ENCODE measurements at places on chromosomes 12 and 14.

DNA sequence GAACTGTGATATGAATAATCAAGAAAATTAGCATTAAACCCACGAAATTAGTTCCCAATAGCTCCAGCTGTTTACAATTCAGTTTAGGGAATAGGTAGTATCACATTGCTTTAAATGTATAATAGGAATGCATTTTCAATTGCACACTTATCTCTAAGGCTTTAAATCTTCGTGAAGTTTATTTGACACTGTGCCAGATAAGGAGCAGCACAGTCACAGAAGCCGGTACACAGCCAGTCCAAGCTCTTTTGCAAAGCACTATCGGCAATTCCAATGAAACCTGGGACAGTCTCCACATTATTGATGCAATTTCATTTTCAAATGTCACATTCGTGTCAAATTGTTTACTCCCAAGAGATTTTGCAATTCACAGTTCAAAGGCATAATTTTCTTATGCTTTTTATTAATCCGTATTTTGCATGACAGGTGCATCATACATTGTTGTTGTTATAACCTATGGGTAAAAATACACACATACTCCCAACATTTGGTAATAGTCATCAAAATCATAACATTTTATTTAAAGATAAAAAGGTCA is 602.8 kb downstream of the RPS29 start:
- DNase-seq: peak; percentile 47

DNA sequence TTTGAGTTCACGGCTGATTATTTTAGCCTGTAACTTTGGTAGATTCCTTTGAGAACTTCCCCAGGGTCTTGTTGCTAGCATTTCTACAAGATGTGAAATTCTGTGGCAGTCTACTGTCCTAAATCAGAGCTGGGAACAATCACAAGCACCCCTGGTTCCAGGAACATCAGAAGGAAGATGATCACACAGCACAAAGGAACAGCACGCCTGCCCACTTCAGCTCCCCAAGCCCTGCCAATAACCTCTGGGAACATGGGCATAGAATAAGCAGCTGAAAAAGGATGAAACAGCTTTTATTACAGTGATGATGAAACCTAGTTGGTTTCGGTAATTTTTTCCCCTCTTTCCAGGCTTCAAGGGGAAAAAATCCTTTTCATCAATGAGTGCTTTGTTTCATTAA is 12.3 kb downstream of the GPR19 start:
- DNase-seq: no peak

DNA sequence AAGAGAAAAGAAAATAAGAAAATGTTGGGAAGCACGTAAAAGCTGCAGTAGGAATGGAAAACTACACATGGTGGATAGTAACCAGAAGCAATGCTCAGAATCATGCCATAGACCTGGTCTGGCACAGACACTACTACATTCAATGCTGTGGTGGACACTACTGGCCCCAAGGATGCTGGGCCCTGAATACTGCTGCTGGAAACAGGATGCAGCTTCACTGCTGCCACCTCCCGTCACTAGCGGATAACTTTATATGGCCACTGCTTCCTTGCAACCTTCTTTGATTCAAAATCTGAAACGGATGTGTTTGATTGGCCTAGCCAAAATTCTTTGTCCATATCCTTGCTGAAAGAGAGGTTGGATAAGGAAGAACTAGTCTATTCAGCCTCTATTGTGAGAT is 30.7 kb downstream of the ADCY6 start:
- DNase-seq: no peak

DNA sequence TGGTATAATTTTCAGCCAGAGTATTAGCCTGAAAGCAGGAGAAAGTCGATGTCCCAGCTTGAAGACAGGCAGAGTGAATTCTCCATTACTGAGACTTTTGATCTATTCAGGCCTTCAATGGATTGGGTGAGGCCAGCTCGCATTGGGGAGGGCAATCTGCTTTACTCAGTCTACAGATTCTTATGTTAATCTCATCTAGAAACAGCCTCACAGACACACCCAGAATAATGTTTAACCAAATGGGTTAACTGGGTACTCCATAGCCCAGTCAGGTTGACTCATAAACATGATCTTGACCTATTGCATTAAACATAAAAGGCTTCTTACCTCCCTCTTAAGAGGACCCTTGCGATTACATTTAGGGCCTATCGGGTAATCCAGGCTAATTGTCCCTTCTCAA is 118.0 kb downstream of the KTN1 start:
- DNase-seq: no peak

GRCh38 chr14:100294963-100295330 is 11.3 kb downstream of the SLC25A29 start:
- DNase-seq: no peak

DNA sequence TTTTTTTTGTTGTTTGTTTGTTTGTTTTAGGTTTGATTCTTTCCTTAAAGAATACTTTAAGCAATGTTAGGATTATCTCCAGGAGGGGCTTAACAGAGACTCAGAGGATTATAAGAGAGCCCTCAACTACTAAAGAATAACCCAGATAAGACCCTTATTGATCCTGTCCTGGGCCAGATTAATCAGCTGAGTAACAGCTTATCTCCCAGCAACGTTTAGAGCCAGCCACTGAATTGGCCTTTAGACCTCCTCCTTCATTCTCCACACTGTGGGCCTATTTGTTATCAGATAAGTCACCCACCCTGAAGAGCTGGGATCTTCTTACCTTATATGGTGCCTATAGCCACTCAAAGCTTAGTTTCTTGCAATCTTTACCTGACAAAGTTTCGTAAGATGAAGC is 71.1 kb downstream of the FIGNL2 start:
- DNase-seq: peak; percentile 51

GRCh38 chr12:131387281-131388163 is 323.4 kb upstream of the SFSWAP start:
- no peak for DNase-seq

- DNase-seq: no peak
Measured at GRCh38 chr14:66503532-66503931, 4.4 kb upstream of the GPHN start.

GRCh38 chr12:113044516-113044915 is 12.0 kb upstream of the DTX1 start:
- DNase-seq: no peak

DNA sequence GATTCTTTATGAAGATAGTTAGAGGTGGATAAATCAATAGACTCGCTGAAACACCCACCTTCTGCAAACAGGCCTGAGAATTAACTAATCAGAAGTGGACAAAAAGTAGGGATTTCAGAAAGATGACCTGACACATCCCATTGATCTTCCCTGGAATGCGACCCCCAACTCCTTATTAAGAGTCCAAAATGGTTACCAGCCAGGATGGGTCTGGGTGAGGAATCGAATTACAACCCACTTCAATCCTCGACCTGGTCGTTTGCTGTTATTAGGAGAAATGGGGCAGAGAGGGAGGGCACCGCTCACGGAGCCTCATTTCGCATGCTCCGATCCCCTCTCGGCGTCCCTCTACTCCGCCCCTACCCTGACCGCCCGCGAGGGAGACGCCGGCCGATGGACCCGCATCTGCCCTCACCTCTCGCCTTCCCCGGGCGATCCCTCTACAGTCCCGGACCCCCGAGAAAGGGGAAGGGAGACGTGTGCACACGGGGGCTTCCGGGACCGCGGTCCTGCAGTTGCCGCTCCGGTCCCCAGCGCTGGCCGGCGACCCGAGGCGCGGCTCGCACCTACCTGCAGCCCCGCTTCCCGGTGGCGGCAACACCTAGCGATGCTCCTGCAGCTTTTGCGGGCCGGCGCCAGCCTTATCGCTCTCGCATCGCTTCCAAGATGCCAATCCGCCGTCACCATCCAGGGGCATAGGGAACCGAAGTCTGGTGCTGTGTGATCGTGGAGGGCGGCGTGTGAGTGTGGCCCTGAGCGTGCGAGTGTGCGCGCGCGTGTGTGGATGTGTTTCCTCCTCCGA is 69.3 kb upstream of the USP15 start:
- no peak for DNase-seq

DNA sequence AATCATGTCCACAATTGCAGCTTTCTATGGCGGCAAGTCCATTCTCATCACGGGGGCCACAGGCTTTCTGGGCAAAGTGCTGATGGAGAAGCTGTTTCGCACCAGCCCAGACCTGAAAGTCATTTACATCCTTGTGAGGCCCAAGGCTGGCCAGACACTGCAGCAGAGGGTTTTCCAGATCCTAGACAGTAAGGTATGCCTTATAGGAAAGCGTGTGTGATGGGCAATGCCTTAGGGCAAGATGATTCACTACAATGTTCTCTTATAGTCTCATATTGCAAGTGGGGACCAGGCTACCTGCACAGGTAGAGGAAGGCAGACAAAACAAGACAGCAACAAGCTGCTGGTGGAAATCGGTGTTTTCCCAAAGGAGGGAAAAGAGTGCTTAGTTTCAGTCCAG is 110.5 kb downstream of the ERGIC2 start:
- no peak for DNase-seq

DNA sequence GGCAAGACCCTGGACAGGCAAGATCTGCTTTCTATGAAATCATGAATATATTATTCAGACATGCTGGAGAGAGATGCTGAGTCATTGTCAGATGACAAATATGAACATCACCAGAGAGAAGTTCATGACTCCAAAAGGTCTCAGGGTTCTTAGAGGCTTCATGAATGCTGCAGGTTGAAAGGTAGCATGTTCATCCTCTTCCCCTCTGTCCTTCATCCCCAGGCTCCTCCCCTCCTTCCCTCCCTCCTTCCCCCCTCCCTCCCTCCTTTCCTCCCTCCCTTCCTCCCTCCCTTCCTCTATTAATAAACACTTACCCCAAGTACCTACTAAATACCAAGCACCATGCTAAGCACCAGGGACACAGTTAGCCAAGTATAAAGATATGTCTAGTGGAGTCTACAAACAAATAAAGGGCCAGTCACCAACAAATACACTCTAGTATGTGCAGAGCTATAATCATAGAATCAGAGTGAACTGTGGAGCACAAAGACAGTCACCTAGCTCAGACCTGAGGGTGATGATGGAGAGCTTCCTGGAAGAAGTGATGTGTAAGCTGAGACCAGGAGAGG is 46.2 kb downstream of the RPH3A start:
- DNase-seq: no peak

DNA sequence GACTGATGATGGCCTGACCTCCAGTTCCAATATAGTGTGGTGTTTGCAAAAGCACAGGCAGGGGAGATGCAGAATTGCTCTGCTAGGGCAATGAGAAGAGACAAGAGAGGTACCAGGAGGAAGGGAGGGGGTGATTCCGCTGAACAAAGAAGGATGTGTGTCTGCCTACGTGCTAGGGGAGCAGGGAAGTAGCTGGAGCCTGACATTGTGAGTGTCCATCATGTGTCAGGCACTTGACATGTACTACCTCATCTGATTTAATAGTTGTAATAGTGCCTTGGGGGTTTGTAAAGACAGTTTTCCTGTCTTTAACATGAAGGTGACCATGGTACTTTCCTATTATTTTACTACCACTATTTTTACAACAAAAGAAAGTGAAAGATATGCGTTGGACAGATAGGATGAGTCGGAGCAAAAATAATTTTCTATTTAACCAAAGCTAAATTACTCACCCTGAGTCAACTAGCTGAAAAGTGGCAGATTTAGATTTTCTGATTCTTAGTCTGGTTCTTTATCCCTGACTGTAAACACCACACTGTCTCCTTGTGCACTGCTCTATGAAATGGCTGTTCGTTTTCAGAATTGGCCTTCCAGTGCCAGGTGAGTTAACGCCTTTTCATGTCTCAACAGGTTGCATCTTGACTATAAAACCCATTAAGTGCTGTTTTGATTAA is 33.7 kb upstream of the TEAD4 start:
- DNase-seq: no peak

DNA sequence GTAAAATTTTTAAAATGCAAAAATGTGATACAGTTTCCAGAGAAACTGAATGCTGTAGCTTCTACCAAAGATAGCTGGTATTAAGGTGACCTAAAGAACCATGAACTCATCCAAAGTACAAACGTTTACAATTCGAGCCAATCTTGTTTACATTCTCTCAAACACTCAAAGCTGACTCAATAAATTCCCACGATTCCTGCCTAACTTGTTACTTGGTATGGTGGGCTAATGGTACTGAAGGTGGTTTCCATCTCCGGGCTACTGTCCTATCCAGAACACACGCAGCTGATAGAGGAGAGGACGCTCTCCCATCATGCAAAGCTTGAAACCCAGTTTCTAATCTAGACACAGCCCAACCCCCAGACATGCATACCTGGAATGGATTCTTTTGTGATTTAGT is 31.5 kb downstream of the RAD9B start:
- DNase-seq: no peak

DNA sequence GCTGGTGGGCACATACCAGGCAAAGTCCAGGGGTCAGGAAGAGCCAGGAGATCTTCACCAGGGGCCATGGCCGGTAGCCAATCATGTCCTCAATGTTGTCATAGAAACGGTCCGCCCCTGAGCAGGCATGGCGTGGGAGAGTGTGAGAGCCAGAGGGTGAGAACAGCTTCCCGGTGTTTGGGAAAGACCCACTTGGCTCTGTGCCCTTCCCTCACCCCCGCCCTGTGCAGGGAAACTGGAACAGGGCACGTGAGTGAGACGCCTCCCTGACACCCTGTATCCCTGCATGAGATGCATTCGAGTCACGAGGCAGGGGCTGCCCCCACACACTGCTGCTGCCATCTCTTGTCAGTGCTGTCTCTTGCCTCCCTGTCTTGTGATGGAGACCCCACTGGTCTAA is 20.7 kb downstream of the SLC6A12 start:
- DNase-seq: no peak

GRCh38 chr12:88952562-88952942 is 372.3 kb upstream of the KITLG start:
- no peak for DNase-seq

- DNase-seq: no peak
Measured at GRCh38 chr12:92933606-92934005, 4.5 kb upstream of the EEA1 start.

DNA sequence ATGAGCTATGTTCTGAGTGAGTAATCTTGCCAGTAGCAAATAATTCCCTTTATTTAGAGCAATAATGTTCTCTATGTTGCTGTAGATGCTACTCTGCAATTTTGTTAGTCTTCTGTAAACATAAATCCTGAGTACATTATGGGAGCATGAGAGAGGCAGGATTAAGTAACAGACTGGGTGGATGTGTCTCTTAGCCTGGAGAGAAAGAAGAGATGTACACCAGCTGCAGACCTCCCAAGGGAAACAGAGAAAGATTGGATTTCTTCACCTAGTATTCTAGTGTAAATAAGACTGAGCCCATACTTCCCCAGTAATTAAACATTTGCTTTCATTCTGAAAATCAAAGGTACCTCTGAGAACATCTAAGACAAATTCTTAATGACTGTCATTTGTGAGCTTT is 564.0 kb downstream of the TRHDE start:
- no peak for DNase-seq

- DNase-seq: no peak
Measured at GRCh38 chr12:28443337-28443736, 253.1 kb downstream of the CCDC91 start.

GRCh38 chr12:45914090-45914489 is 76.3 kb downstream of the SCAF11 start:
- no peak for DNase-seq

Measured in Caco-2 (cell line).